ENCODE measurements at places on chromosomes 4 and X.

GRCh38 chrX:118356154-118356701 lies 10.3 kb downstream of the WDR44 start:
- no peak for DNase-seq

GRCh38 chrX:22237479-22237878 lies 35.2 kb upstream of the CBLL2 start:
- no peak for DNase-seq

GRCh38 chr4:121799208-121799823 lies 1.8 kb upstream of the EXOSC9 start:
- no peak for DNase-seq

GRCh38 chr4:99381588-99382175 lies 29.1 kb upstream of the ADH1C start:
- no peak for DNase-seq

DNA sequence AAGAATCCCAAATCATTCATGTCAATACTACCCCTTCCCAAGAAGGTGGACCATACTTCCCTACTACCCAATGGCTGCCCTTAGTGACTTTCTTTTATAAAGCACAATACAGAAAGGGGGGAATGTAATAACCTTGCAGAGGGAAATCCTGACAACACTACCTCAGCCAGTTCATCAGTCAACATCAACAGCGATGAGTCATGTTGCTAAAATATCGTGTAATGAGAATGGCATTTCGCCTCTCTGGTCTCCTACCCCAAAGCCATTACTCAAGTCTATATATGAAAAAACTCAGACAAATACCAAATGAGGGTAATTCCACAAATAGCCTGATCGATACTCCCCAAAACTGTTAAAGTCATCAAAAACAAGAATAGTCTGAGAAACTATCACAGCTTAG lies 3.3 kb upstream of the MAGEA8 start:
- DNase-seq = peak; percentile 36

DNA sequence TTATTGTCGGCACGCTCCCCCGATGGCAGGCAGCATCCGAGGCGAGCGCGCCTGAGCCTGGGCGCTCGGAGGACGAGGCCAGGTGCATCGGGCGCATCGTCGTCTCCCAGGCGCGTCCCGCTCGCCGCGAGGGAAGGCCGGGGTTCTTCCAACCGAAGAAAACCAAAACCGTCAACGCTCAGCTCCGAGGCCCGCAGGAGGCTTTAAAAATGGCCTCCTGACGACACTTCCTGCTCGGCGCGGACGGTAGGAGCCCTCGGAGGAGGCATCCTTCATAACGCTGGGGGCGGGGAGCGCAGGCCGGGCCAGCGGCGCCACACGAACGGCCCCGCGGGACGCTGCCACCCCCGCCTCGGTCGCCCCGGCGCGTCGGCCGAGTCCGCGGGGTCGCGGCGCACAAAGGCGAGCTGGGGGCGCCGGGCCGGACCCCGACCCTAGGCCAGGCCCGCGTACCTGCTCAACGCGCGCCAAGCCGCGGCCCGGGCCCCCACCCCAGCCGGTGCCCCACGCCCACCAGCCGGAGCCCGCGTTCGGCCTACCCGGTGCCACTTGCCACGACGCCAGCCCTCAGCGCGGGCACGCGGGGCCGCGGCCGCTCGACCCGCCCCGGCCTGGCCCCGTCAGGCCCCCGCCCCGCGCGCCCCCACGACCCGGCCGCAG lies 501 bp downstream of the ZNF518B start:
- DNase-seq = peak; percentile 57

DNA sequence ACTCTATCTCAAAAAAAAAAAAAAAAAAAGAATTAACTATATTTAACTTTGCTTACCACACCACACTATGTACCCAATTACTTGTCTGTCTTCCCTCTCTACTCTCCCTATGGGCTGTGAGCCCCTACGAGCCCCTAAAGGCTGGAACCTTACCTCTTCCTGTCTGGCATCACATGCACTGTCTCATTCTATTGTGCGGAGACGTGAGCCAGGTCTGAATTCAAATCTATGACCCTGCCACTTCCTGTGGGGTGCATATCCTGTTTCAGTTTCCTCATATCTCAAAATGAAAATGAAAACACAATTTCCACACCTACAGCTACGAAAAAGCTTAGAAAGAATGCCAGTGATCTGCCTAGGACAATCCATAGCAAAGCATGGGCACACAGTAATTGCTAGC lies 42.9 kb upstream of the HS3ST1 start:
- DNase-seq = no peak

GRCh38 chr4:70559924-70560323 lies 32.1 kb upstream of the AMBN start:
- DNase-seq = no peak

DNA sequence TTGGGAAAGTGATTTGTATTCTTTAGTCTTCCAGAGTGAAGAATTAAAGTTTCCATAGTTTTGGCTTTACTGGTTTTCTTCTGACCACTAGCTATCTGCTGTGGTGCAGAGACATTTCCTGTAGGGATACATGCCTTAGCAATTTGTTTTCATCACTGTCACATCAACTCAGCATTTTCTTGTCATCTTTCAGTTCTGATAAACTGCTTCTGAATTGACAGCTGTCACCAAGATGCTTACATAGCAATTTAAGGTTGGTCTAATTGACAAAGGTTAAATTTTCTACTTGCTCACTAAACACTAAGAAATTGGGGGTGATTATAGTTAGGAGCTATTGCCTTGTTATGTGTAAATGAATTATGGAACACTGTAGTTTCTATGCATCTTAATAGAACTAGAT lies 232.5 kb downstream of the TEX13A start:
- no peak for DNase-seq

- DNase-seq = no peak
Measured at GRCh38 chrX:110161361-110161686, 156.6 kb downstream of the AMMECR1 start.

GRCh38 chrX:43716696-43717095 lies 60.6 kb downstream of the MAOA start:
- DNase-seq = no peak

DNA sequence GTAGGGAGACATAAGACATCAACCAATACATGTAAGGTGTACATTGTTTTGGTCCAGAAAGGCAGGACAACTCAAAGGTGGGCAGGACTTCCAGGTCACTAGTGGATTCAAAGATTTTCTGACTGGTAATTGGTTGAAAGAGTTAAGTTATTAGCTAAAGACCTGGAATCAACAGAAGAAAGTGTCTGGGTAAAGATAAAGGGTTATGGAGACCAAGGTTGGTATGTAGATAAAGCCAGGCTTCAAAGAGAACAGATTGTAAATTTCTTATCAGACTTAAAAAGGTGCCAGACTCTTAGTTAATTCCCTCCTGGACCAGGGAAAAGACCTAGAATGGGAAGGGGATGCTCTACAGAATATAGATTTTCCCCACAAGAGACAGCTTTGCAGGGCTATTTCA lies 28.3 kb upstream of the GAB1 start:
- DNase-seq = no peak

- DNase-seq = peak; percentile 77
Measured at GRCh38 chr4:170386971-170387370, 297.2 kb upstream of the AADAT start.

DNA sequence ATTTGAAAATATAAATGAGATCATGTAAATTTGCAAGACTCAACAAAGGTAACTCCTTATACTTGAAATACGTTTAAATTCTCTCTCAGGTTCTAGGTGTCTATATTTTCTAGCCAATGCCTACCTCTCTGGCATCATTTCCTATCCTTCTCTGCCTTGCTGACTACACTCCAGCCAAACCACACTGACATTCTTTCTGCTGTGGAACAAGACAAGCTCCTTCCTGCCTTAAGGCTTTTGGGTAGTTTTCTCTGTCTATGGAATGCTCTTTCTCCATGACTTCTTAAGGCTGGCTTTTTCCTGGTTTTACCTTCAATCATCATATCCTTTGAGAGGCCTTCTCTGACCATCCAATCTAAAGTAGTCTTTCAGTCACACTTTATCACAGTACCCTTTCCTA lies 201.0 kb downstream of the SPRY1 start:
- DNase-seq = peak; percentile 30

DNA sequence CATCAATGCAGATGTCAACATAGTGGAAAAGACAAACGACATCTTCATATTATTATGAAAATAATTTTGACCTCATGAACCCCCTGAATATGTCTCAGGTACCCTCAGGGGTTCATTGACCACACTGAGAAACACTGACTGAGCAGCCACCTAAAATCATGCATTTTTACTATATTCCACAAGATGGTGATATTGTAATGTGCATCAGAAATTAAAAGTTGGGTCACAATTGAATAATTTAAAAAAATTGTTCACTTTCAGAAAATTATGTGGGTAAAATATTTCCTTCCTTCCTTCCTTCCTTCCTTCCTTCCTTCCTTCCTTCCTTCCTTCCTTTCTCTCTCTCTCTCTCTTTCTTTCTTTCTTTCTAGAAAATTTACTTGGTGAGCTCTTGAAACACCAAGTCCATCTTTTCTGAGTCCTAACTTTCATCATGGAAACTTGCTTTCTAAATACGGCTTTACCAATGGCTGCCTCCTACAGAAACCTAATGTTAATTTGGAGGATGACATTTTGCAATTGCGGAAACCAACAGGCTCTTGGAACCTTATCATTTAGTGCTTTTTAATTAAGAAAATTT lies 103.6 kb downstream of the RTL3 start:
- DNase-seq = no peak

DNA sequence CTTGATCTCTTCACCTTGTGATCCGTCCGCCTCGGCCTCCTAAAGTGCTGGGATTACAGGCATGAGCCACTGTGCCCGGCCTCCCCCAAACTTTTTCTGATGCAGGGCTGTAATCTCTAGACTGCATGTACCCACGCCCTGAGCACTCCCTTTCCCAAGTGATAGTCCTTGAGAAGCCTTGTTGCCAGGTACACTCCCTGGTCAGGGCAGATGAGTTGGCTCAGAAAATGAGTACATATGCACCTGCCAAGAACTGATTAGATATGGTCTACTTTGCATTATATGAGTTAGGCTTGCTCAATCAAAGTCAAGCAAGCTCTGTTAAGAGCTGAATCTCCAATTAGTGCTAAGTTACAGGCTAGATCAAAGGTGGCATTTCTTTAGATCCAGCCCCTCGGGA lies 20.3 kb downstream of the APOO start:
- DNase-seq = no peak

GRCh38 chr4:121164291-121164690 lies at the start of gene TNIP3:
Gene TNIP3 (minus strand): TSS chr4:121164321. CDS start chr4:121164125, 196 bp downstream.
- DNase-seq = peak; percentile 68

DNA sequence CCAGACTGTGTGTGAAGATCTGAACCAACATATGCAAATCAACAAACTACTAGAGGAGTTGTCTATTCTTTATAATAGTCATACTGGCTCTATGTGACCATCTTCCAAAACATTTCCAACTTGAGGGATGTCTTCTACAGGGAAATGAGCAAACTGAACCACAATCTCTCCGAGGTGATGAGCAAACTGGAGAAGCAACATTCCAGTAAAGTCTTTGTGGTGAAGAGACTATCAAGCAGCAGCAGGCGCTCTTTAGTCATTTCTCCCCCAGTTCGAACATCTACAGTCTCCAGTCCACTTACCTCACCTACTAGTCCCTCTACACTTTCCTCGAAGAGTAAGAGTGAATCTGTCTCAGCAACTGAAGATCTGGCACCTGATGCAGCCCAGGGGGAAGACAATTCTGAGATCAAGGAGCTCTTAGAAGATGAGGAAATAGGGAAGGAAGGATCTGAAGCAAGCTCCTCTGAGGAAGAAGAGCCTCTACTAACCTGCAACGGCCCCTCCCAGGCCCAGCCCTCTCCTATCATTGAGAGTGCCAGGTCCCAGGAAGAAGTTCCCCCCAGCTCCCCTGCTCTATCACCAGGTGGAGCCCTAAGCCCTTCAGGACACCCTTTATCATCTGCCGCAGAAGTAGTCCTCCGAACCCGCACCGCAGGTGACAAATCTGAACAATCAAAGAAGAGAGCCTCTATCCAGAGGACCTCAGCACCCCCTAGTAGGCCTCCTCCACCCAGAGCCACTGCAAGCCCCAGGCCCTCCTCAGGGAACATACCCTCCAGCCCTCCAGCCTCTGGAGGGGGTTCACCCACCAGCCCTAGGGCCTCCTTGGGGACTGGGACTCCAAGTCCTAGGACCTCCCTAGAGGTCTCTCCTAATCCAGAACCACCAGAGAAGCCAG lies 98.1 kb downstream of the HNRNPD start:
- no peak for DNase-seq

DNA sequence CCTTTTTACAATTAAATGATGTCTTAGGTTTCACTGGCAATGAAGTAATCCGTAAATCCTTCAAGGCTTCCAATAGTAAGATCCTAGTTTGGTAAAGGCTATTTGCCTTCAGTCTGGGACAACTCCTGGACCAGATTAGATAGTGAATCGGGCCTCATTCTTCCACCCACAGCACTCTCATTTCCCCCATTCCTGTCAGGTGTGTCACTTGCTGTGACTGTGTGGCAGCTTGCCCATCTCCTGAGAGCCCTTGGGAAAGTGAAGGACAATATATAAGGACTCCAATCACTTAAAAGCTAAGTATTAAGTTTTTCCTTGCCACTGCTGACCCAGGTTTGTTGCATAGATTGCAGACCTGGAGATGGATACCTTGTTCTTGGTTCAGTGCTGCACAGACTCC lies 3.3 kb upstream of the GASK1B start:
- peak; percentile 65 for DNase-seq

DNA sequence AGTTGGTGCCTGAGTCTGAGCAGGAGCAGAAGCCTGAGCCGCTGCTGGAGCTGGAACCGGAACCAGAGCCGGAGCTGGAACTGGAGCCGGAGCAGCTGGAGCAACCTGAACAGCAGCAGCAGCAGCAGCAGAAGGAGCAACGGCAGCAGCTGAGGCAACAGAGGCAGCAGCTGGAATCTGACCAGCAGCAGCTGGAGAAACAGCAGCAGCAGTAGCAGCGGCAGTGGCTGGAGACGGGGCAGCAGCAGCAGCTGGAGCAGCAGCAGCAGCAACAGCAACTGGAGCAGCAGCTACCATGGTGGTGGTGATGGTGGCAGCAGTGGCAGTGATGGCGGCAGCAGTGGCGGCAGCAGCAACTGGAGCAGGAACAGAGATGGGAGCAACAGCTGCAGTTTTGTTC lies 61.5 kb downstream of the AMOT start:
- DNase-seq = no peak

- DNase-seq = no peak
Measured at GRCh38 chrX:107985033-107985432, 2.9 kb upstream of the TEX13B start.

DNA sequence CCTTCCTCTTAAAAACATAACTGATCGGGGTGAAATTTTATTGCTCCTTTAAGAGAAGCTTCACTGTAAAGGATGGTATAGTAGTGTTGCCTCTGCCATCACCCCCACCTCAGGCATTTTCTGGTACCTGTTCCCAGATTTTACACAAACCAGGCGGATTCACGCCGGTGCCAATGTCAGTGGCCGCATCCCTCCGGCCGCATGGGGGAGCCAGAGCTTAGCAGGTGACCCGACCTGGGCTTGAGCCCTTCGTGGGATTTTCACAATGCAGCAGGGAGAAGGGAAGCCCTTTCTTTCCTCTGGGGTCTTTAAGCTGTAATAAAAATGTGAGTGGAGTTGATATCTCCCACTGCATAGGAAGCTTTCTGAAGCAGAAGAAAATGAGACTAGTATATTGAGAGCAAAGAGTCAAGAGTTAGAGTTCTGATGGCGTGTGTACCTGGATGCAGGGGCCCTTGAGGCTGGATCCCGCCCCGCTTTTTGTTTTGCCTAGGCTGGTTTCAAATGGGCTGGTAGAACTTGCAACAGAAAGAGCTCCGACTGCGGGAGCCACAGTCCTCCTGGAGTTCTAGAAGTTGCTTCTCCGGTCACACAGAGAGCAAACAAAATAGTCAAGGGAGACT lies 59.4 kb downstream of the POLR2B start:
- peak; percentile 39 for DNase-seq
